ENCODE measurements at places on chromosomes 16 and 17. TPM values are rescaled to one million over a fixed set of nuclear protein-coding genes. Genes with fewer than 3 reads are reported as not detected.

DNA sequence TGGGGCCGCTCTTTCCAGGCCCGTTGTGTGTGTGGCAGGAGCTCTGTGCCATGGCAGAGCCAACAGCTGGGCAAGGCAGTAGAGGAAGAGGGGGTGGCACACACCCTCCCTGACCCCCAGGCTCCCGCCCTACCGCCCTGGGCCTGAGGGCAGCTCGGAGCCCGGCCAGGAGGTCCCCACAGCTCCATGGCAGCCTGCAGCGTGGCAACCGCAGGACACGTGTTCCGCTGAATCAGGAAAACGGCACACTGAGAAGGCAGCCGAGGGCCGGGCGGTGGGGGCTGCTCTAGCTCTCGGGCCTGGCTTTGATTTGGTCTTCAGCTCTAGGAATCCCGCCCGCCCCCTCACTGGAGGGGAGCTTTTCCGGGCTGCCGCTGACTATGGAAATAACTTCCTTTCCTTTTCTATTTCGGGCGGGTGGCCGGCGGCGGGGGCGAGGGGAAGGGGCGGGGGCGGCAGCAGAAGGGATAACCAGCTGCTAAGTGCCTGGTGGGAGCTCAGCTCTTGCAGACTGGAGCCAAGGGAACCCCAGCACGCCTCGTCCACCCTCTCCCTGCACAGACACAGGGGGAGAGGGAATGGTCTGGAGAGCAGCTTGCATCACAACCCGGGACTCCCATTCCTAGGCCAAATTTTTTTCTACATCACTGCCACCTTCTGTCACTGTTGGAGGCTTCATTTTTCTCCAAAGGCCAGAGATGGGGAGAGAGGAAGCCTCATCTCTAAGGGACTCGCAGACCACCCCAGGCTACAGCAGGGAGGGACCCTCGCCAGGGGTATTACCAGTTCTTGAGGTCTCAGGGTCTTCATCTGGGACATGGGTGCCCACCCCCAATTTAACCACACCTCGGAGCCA, 24.8 kb upstream of the MRPS23 start:
- peak; percentile 95 for DNase-seq

- DNase-seq, result peak; percentile 53
Measured at GRCh38 chr16:85172455-85173145, 60.3 kb upstream of the CIBAR2 start.

The WIPF2 gene
- 2.8 TPM for total RNA-seq

GRCh38 chr16:64074706-64075105, 1047.2 kb downstream of the CDH11 start:
- DNase-seq, result no peak

- peak; percentile 59 for DNase-seq
Measured at GRCh38 chr17:41793784-41794539, 7.5 kb upstream of the JUP start.

The SPATA22 gene
- total RNA-seq, result 0.28 TPM

GRCh38 chr16:48503336-48503735, 106.6 kb downstream of the N4BP1 start:
- DNase-seq, result no peak

- DNase-seq, result no peak
Measured at GRCh38 chr17:50162466-50163254, 3.1 kb upstream of the SGCA start.

- no peak for DNase-seq
Measured at GRCh38 chr17:76500747-76501017, 541 bp downstream of the RHBDF2 start.

DNA sequence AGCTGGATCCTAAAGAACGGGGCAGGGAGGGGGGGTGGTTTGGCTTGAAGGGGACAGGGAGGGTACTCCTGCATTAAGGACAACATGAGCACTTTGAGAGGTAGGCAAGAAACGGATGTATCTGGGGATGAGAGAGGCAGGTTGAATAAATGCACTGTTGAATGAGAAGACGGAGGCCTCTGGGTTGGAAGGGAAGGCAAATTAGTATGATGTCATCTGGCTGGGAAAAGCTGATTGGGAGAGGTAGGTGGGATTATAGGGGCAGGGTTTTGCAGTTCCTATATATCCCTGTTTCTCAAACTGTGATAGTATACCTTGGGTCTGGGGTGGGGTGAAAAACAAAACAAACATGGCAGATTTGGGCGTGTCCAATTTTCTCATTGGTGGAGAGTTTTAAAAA, 44.3 kb downstream of the PRKAR1A start:
- no peak for DNase-seq

GRCh38 chr16:20814784-20815183, 8.5 kb downstream of the REXO5 start:
- peak; percentile 0 for DNase-seq

DNA sequence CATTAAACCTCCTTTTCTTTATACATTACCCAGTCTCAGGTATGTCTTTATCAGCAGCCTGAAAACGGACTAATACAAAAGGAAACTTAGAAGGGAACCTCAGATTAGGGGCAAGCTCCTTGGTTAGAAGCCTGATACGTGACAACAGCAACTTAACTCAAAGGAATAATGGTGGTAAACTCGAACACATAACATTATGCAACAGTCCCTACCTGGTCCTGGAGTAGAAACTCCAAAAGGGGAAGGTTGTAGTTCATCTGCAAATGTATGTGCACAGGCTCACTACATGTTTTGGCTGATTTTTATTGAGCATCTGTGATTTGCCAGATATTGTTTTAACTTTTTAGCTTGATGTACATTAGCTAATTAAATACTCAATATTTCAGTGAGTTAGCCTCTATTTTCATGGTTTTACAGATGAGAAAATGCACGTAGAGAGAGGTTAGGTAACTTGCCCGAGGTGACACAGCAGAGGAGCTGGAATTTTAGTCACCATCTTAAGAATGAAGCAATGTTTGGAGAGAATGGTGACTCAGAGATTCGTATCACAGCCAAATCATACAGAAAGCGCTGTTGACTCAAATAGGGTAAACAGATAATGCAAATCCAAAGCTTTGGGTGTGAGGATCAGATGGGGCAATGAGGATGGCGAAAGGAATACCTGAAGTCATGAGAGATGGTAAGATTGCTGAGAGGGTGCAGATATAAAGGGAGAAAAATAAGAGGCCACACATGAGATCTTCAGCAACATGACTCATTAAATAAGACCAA, 194.9 kb upstream of the RBFOX1 start:
- DNase-seq, result no peak

DNA sequence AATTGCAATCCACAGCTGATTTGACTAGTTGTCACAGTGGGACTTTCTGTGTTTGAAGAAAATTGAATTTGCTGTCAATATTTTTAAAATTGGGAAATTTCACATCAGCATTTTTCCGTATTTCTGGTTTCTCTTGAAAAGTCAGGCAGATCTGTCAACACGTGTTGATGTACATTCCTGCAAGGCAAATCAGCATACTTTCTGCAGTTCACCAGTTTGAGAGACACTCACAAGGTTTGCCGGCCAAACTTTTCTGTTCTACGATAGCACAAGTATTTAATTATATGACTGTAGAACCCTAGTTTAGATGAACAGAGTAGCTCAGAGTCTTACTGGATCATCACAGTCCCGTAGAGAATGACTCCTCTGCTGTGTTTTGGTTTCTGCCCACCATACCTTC, 102.0 kb downstream of the ADAMTS18 start:
- no peak for DNase-seq

DNA sequence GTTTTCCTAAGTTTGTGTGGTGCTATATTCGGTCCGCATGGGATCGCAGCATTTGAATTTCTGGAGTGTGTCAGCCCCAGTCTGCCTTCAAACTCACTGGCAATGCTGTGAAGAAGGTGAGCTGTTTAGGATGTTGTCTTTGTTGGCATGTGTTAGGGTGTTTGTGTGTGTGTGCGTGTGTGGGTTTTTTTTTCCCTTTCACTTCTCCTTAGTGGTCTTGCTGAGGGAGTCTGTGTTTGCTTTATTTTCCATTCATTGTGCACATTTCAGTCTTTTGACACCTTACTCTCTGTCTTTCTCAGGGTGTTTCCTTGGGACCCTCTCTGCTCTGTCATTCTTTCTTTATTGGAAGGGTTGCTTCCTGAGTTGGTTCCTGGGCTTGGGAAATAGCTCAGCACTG, 27.7 kb upstream of the RBFOX1 start:
- DNase-seq, result no peak

The MFAP4 gene
- total RNA-seq, result 5.0 TPM

The OTOA gene
- not detected for total RNA-seq

- peak; percentile 43 for DNase-seq
Measured at GRCh38 chr17:80034791-80035686, 633 bp downstream of the TBC1D16 start.

GRCh38 chr16:87048038-87048729, 269.0 kb downstream of the C16orf95 start:
- DNase-seq, result no peak

The DBNDD1 gene
- 3.1 TPM for total RNA-seq

GRCh38 chr17:81510785-81511553, 1.6 kb downstream of the ACTG1 start:
- no peak for DNase-seq

DNA sequence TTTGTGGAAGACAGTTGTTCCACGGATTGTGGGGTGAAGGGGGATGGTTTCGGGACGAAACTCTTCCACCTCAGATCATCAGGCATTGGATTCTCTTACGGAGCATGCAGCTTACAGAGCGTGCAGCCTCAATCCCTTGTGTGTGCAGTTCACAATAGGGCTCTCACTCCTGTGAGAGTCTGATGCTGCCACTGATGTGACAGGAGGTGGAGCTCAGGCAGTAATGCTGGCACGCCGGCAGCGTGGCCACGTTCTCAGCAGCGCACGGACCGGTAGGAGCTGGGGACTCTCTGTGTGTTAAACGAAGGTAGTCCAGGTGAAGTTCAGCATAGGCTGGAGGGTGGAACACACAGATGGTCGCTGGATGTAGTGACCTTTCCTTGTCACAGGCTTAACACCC, 37.8 kb downstream of the SEC14L1 start:
- no peak for DNase-seq

DNA sequence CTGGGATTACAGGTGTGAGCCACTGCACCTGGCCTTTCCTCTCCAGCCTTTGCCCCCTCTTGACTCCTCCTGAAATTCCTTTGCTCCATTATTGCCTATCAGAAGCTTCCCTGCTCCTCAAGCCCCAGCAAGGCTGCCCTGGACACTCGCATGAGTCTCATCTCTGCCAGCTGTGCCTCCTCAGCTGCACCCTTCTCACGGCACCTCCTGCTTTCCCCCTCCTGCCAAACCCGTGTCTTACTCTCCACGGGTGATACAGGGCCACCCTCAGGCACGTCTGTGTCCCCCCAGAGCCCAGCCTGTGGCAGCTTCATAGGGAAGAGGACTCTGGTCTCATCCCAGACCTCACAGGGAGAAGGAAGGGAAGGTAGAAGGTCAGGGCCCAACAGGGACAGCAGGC, 15.4 kb downstream of the G6PC3 start:
- no peak for DNase-seq

The KRT9 gene
- total RNA-seq, result not detected

GRCh38 chr16:8854298-8854948, 14.4 kb downstream of the CARHSP1 start:
- DNase-seq, result no peak

DNA sequence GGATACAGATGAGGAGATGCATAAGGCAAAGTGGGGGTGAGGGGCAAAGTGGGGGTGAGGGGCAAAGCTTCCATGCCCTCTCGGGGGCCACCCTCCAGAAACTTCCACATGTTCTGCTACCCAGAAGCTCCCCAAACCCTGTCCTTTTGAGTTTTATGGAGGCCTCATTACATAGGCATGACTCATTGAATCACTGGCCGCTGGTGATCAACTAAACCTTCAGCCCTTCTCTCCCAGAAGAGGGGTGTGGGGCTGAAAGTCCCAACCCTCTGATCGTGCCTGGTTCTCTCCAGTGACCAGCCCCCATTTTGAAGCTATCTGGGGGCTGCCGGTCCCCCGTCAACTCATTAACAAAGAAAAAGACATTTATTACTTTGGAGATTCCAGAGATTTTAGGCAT, 27.5 kb downstream of the ITGAE start:
- DNase-seq, result peak; percentile 74

- no peak for DNase-seq
Measured at GRCh38 chr17:77907497-77908461, 50.7 kb upstream of the TNRC6C start.

The MT1G gene
- not detected for total RNA-seq

The EME1 gene
- 8.9 TPM for total RNA-seq

DNA sequence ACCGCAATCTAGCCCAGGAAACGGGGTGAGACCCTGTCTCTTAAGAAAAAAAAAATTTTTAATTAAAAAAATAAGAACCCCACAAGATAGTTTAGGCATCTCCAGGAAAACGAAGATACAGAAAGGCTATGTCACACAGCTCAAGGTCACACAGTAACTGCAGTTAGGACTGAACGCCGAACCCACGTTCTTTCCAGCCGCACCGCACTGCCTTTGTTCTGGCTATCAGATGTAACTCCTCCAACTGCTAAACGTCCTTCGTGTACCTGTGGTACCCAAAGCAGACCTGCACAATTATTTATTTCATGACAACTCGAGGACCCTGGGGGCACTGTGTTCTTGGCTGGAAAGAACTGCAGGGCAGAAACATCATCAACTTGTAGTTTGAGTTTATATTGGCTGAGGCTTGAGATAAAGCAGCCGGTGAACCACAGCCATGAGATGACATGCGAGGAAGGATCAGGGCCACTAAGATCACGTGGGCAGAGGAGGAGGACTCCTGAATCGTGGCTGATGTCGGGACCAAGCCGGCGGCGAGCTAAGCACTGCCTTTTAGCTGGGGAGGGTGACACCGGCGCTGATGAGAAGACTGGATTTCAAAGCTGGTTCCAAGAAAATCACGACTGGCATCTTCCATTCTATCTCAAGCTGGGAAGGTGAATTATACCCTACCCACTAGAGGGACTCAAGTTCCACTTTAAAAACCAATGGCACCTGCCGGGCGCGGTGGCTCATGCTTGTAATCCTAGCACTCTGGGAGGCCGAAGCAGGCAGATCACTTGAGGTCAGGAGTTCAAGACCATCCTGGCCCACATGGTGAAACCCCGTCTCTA, 20.7 kb upstream of the MNT start:
- DNase-seq, result peak; percentile 50

DNA sequence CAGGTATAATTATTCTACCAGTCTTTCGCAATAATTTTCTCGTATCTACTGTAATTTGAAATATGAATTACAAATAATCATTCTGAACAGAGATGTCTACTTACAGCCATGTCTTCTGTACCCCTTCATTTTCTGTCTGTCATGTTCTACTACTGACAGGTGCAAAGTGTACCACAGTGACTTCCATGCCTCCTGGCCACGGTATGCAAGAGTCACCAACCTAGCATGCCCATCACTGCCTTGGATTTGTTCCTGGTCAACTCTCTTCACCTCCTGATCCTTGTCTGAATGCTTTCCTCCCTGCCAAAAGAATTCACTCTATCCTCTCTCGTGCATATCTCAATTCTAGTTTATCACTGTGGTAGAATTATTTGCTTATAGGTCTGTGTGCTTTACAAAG, 755.4 kb downstream of the KCNJ2 start:
- no peak for DNase-seq
